B cell (primary cell): ENCODE measurements at places on chromosomes 13 and 19. TPM values are rescaled to one million over a fixed set of nuclear protein-coding genes. Genes with fewer than 3 reads are reported as not detected.

DNA sequence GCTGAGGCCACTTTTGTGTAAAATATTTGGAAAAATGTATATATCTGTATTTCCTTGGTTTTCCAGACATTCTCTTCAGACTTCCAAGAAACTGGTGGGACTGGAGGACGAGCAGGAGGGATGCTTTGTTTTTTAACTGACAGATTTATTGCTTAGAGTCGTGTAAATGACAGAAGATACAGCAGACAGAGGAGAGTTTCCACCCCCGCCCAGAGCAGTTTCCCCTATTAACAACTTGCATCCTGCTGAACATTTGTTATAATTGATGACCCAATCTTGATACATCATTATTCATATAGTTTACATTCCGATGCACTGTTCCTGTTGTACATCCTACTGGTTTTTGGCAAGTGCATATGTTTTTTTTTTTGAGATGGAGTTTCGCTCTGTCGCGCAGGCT lies 7.1 kb upstream of the DOCK6 start:
- no peaks in the 10 kb centered on the region for H3K36me3 ChIP-seq
- no peak overlapping the region for H3K27ac ChIP-seq
- no peaks in the 10 kb centered on the region for H3K4me1 ChIP-seq
- DNase-seq = no peak

ZNF560 gene
- total RNA-seq = not detected in 2 replicates

DNA sequence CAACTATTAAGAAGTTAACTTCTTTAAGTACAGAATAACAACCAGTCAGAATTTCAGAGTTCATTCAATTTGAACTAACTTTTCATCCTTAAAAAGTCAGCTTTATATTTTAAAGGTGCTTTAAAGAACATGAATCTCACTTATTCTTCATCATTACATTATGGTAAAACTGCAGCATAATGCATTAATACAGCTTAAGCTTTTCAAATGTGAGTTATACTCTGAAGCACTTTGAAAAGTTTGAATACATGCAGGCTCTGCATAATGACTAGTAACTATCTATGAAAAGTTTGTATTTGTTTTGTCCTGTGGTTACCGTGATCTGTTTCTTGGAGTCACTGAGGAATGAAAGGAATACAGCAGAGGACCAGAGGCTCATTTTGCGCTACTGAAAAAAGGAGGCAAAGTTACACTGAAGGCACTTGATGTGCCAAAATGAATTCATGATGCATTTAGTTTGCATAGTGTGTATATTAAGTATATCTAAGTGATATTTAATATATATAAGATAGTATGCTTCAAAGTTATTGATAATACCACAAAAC lies 4.1 kb downstream of the PCDH17 start:
- no peak overlapping the region for H3K27ac ChIP-seq
- peaks cover 41% of the 10 kb centered on the region for H3K27me3 ChIP-seq
- DNase-seq = no peak
- no peak overlapping the region for H3K4me3 ChIP-seq

DNA sequence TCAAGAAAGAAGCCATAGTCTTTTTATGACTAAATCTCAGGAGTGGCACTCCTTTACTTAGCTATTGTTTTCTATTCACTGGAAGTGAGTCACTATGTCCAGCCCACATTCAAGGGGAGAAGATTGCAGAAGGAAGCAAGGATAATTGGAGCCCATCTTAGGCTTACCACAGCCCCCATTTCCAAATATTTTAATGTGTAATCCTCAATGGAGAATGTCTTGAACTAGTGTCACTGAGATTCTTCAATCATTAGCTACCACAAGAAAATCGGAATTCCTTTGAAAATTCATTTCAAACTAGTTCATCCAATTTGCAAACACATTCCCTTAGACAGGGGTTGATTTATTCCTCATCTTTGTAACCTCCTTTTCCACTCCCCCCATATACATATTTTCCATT lies 84.7 kb downstream of the DLEU7 start:
- H3K4me3 ChIP-seq = no peak overlapping the region
- H3K36me3 ChIP-seq = no peaks in the 10 kb centered on the region
- DNase-seq = no peak
- peaks cover 35% of the 10 kb centered on the region for H3K4me1 ChIP-seq
- H3K27me3 ChIP-seq = no peaks in the 10 kb centered on the region
